ENCODE measurements at places on chromosomes 7 and 10.

GRCh38 chr10:118045158-118045836 is 1.4 kb downstream of the RAB11FIP2 start:
- DNase-seq = no peak

DNA sequence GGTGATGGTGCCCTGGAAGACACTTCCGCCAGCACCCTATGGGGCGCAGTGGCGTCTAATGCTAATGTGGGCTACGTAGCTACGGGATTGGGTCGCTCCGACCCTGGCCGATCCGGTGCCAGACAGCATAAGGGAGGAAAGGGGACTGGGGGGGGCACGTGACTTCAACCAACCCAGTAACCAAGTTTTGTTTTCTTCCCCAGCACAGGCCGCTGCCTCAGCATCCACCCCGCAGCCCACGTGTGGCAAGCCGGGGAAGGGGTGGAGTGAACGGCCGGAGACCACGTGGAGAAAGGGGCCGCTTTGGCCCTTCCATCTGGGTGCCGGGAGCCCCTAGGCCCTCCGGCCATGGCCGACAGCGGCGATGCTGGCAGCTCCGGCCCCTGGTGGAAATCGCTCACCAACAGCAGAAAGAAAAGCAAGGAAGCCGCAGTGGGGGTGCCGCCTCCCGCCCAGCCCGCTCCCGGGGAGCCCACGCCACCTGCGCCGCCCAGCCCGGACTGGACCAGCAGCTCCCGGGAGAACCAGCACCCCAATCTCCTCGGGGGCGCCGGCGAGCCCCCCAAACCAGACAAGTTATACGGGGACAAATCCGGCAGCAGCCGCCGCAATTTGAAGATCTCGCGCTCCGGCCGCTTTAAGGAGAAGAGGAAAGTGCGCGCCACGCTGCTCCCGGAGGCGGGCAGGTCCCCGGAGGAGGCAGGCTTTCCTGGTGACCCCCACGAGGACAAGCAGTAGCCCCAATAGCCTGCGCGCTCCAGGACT is 2.5 kb downstream of the PRR15 start:
- no peak for DNase-seq

GRCh38 chr7:3636131-3636860 is 335.2 kb downstream of the SDK1 start:
- no peak for DNase-seq

DNA sequence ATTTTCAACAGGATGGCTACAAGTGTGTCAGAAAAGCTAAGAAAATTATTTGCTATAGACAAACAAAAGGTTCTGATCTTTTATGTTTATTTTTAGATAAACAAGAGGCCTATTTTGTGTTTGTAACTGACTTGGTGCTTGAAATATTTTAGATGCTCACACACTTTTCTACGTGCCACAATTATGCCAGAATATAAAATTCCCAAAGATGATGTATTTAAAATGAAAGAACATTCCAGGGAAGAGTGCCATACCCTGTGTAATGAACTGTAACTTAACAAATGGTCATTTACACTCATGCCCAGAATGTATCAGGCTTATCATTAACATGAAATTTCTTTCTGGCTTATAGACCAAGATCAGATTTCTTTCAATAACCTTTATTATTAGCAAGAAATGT is 144.9 kb upstream of the MTPN start:
- no peak for DNase-seq

GRCh38 chr10:101032637-101033224 is 1.7 kb downstream of the SFXN3 start:
- DNase-seq = peak; percentile 30

GRCh38 chr7:139109188-139109982 is at the start of gene ZC3HAV1:
TSS of gene ZC3HAV1 (minus strand) at chr7:139109720. CDS start at chr7:139109331, 389 bp downstream.
- DNase-seq = peak; percentile 78

DNA sequence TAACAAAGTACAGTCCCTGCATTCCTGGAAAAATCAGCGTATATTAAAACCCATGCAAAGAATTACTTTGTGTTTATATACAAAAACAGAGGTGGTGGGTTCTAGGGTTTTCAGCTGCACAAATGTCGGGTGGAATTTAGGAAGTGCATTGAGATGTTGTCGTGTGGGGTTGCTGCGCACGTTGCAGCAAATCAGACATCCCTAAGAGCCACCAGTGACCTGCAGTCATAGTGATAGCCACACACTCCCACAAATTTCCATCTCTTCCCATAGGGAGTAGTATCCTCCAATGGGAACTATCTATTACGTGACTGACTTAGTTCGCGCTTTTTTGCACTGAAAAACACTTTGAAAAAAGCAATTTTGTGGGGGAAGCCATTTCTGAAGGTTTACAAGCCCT is 375.2 kb upstream of the GALNT17 start:
- no peak for DNase-seq

GRCh38 chr7:74217455-74218342 is 7.9 kb downstream of the LAT2 start:
- no peak for DNase-seq

DNA sequence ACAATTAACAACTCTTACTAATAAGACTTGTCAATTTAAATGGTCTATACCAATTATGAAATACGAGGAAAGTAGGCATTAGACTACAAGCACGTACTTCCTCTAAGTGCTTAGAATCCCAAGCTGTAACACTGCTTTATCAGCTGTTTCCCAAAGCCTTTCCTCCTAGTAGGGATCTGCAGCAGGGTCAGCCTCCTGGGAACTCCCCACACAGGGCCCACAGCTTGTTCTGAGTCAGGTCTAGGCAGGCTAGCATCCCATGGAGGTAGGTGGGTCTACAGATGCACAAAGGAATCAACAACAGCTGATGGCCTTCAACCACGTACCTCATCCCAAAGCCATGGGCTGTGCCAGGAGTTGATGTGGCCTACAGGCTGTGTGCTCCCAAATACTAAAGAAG is 14.7 kb downstream of the MMS19 start:
- no peak for DNase-seq

DNA sequence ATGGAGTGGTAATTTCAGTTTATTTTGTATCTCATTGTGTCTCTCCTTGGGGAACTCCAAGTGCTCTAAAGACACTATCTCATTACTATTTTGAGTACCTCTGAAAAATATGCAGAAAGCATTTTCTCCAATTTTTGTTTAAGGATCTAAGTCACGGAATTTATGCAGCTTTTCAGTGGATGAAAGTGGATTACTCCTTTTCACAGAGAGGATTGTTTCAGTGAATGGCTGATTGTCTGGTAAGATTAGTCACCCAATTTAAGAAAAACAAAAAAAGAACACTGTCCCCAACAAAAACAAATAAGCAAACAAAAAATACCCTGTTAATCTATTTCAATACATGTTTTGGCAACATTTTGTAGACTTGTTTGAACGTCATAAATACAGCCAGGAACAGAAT is 338.3 kb upstream of the TEX47 start:
- DNase-seq = no peak

GRCh38 chr7:55177589-55178261 is 158.9 kb downstream of the EGFR start:
- no peak for DNase-seq

DNA sequence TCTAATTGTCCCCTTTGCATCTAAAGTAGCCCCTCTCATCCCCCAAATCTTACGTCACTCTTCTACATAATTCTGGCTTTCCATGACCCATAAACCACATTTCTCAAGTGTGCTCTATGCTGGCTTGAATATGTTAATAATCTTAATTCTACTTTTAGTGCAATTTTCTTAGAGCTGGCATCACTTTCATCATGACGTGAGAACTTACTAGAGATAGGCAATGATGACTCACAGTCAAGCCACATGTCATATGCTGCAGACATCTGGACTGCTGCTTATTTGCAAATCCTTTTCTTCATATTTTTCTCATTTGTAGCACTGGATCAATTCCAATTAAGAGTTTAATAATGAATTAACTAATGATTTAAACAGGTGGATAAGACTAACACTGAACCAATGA is 260.7 kb upstream of the PRKCQ start:
- DNase-seq = no peak

- no peak for DNase-seq
Observed at GRCh38 chr10:105974803-105975456, 1189.6 kb downstream of the SORCS1 start.

GRCh38 chr7:79091011-79091410 is 362.5 kb downstream of the MAGI2 start:
- DNase-seq = no peak

GRCh38 chr7:41114131-41114530 is 588.8 kb downstream of the INHBA start:
- DNase-seq = no peak

GRCh38 chr7:463362-463781 is 56.3 kb downstream of the PDGFA start:
- DNase-seq = no peak

DNA sequence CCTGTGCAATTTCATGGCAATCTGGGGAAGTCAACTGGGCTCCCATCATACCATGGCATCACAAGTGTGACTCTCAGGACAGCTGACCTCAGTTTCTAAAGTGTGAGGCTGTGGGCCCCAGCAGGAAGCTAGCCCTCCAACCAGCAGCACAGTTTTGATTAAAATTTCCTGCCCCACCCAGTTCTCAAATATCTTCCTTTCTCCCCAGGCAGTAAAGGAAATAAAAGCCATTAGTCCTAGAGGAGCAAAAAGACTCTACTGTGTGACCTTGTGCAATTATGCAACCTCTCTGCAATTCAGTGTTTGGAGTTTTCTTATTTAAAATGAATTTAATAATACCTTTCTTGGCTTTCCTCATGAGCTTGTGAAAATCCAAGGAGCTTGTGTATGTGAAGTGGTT is 143.1 kb upstream of the CDCA7L start:
- DNase-seq = no peak
